ENCODE measurements at places on chromosomes 6 and 20. TPM values are rescaled to one million over a fixed set of nuclear protein-coding genes. Genes with fewer than 3 reads are reported as not detected.

Gene SLC26A8
- not detected for total RNA-seq

Gene HCK
- 0.17 TPM for total RNA-seq

Gene HS3ST5
- total RNA-seq, result not detected

Gene LINC00237
- total RNA-seq, result not detected

Gene C6orf163
- total RNA-seq, result 1.5 TPM

Gene SLC32A1
- not detected for total RNA-seq

Gene FAM209A
- total RNA-seq, result 0.34 TPM

Gene PKHD1
- total RNA-seq, result not detected

Gene CITED2
- total RNA-seq, result 46.1 TPM

Gene SNAP25
- total RNA-seq, result 0.39 TPM
